ENCODE measurements at places on chromosomes 1 and 21.

DNA sequence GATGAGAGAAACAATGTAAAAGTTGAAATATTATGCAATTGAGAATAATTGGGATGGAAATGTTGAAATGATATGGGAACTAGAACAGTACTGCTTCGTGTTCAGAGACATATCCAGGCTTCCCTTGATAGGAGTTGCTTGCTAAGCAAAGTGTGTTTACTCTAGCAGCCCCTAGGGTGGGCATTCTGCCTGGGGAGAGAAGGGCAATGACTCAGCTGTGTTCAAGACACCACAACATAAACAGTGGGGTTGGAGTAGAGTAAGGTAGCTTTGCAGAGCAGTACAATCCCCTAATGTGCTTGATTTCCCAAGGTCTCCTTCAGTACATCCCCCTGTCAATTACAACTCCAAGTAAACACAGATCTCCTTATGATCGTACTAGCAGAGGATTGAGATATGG, 4.8 kb upstream of the PCNX2 start:
- no peak for DNase-seq

DNA sequence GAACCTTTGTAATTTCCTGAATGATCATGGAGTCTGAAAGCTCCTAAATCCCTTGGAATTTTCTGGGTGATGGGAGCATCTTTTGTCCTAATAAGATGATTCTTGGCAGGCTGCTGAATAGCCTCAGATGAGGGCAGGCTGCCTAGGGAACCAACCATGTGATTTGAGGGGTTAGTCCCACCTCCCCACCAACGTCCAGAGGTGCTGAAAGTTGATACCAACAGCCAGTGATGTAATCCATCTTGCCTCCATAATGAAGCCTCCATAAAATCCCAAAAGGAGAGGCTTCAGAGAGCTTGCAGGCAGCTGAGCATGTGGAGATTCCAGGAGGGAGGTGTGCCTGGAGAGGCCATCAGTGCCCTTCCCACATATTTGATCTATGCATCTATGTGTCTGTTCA, 43.7 kb downstream of the GTF2B start:
- no peak for DNase-seq

- no peak for DNase-seq
Observed at GRCh38 chr1:84073266-84073665, 70.8 kb upstream of the PRKACB start.

GRCh38 chr1:171833091-171833825, 8.0 kb upstream of the DNM3 start:
- DNase-seq = no peak

- no peak for DNase-seq
Observed at GRCh38 chr1:144551107-144551542, 41.6 kb upstream of the PPIAL4F start.

- no peak for DNase-seq
Observed at GRCh38 chr1:46749921-46750404, 31.0 kb upstream of the EFCAB14 start.

GRCh38 chr1:183962903-183963302, 74.6 kb downstream of the COLGALT2 start:
- DNase-seq = no peak

GRCh38 chr1:201643835-201644104, 104.8 kb downstream of the NAV1 start:
- no peak for DNase-seq

DNA sequence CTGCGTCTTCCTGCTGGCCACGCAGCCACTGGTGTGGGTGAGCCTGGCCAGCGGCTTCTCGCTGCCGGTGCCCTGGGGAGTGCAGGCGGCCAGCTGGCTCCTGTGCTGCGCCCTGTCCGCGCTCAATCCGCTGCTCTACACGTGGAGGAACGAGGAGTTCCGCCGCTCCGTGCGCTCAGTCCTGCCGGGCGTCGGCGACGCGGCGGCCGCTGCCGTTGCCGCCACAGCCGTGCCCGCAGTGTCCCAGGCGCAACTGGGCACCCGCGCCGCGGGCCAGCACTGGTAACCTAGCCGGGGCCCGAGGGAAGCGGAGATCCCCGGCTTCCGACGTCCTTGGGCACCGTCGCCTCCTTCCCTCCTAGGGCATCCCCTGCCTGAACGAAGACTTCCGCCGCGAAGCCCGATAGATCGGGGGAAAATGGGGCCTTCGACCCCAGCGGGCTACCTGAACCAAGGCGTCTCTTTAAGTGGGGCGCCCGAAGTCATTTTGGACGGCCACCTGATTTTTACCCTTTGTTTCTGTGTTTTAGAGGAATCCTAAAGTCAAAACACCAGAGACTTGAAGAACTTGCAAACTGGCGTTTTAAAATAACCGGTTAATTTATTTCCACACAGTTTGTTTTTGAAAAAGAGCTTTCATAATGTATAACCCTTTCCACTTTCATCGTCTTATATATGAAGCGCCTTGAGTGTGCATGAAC, 2.0 kb downstream of the GPR88 start:
- peak; percentile 40 for DNase-seq

DNA sequence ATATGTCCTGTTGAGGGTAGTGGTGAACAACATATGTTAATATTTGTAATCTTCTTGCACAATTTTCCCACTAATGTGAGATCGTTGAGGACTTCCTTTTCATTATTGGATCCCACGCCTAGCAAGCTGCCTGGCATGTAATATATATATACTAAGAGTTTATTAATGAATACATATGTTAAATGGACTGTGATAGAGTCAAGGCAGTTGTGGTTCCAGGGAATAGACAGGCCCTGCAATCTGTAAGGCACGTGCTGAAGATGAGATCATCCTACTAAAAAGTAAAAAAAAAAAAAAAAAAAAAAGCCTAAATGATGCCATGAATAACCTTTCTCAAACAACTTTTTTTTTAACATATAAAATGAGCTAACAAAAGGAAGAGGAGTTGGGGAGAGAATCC, 28.9 kb downstream of the PLPPR5 start:
- DNase-seq = peak; percentile 93

GRCh38 chr1:72366466-72366865, 84.1 kb upstream of the NEGR1 start:
- DNase-seq = no peak

Data from lung (tissue), 17 donors.